Hepatocyte (in vitro differentiated cells): ENCODE measurements at places on chromosomes 7 and 10. TPM values are rescaled to one million over a fixed set of nuclear protein-coding genes. Genes with fewer than 3 reads are reported as not detected.
A peak's percentile ranks its signal among the peaks of the same experiment; 100 is the strongest.

NEUROG3 gene
- not detected in 2 replicates for total RNA-seq

CCDC3 gene
- total RNA-seq, result 10.5 and 13.6 TPM in 2 replicates

CLRN3 gene
- 49.0 and 52.8 TPM in 2 replicates for total RNA-seq

PRKCQ gene
- total RNA-seq, result 0.43 and 0.76 TPM in 2 replicates

LRRC17 gene
- total RNA-seq, result 40.8 and 50.8 TPM in 2 replicates

SFTPA2 gene
- 0.28 TPM in 1 of 2 replicates, not detected in the other for total RNA-seq

GRCh38 chr7:107816011-107816566 is 13.1 kb upstream of the SLC26A3 start:
- H3K27ac ChIP-seq, result peak overlapping the region; percentile 34
- DNase-seq, result no peak
- H3K4me1 ChIP-seq, result no peaks in the 10 kb centered on the region
- H3K27me3 ChIP-seq, result peaks cover 4% of the 10 kb centered on the region

GRCh38 chr7:13179011-13179582 is 491.7 kb downstream of the ARL4A start:
- DNase-seq, result no peak
- no peak overlapping the region for H3K4me3 ChIP-seq
- H3K27me3 ChIP-seq, result no peaks in the 10 kb centered on the region
- no peak overlapping the region for H3K27ac ChIP-seq
- H3K36me3 ChIP-seq, result no peaks in the 10 kb centered on the region

DNA sequence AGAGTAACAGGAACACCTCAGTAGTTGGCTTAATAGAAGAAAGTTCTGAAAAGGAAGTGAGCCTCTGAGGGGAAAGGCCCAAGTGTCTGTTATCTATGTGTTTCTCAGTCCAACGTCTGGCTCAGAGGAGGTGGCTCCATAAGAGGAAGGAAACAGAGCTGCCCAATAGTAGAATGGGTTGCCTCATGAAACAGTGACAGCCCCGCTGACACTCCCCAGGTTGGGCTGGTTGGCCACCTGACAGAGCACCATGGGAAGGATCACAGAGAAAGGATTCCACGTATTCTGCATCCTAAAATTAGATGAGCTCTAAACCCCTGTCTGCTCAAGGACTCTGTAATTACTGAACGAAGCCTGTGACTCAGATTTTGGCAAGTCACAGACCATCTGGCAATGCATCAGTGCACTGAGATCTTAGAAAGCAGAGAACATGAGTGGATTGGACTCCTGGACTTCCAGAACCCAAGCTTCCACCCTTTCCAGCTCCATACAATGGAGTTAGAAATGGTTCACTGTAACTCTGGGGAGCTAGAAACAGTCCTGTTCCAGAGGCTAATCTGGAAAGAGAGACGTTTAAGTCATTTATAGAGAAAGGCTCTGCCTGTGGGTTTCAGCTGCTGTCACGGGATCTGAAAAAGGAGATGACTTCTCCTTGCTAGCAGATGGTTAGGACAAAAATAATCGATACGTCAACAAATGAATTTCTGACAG is 2.9 kb downstream of the PKD2L1 start:
- DNase-seq, result no peak
- no peak overlapping the region for H3K27ac ChIP-seq
- H3K27me3 ChIP-seq, result peaks cover 25% of the 10 kb centered on the region
- no peak overlapping the region for H3K4me3 ChIP-seq
- no peaks in the 10 kb centered on the region for H3K4me1 ChIP-seq

DNA sequence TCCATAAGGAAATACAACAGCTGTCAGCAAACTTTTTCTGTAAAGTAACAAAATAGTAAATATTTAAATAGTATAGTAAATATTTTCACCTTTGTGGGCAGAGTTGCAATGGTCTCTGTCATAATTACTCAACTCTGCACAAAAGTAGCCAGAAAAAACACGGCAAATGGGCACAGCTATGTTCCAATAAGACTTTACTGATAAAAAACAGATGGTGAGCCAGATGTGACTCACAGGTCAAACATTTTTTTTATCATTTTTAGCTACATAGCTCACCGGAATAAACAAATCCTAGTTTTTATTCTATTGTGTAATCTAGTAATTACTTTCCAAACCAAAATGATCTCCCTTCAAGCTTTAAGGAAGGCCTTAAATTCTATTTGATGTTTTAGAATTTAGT is 55.3 kb downstream of the NCAPG2 start:
- H3K27ac ChIP-seq, result peak overlapping the region; percentile 56
- DNase-seq, result peak; percentile 55
- H3K4me3 ChIP-seq, result no peak overlapping the region
- no peaks in the 10 kb centered on the region for H3K36me3 ChIP-seq

- no peaks in the 10 kb centered on the region for H3K27me3 ChIP-seq
- no peak overlapping the region for H3K27ac ChIP-seq
- no peaks in the 10 kb centered on the region for H3K4me1 ChIP-seq
- no peaks in the 10 kb centered on the region for H3K36me3 ChIP-seq
- no peak for DNase-seq
- H3K4me3 ChIP-seq, result no peak overlapping the region
These were observed 5.9 kb upstream of the MAPK8 start for GRCh38 chr10:48300556-48300955.

- no peaks in the 10 kb centered on the region for H3K27me3 ChIP-seq
- H3K4me1 ChIP-seq, result no peaks in the 10 kb centered on the region
- H3K36me3 ChIP-seq, result no peaks in the 10 kb centered on the region
- H3K27ac ChIP-seq, result no peak overlapping the region
These were observed 36.7 kb downstream of the GNG11 start for GRCh38 chr7:93958216-93958615.

DNA sequence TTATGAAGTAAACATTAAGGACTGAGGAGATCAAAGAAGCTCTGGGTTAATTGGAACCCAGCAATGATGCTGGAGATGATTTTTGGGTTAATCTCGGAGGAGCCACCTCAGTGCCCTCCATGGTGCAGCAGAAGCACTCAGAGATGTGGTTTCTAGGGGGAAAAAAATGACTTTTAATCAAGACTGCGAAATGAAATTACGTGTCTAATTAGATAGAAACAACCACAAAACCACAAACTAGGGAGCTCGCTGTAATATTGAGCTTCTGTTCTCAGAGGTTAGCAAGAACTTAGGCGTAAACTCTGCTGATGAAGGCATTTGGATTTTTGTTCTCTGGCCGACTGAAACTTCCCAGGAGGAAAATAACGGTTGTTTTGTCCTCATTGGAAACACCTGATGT is 319.0 kb downstream of the GRID1 start:
- H3K27me3 ChIP-seq, result no peaks in the 10 kb centered on the region
- no peak overlapping the region for H3K4me3 ChIP-seq
- no peaks in the 10 kb centered on the region for H3K36me3 ChIP-seq
- DNase-seq, result no peak
- no peak overlapping the region for H3K27ac ChIP-seq

GRCh38 chr7:79011921-79012320 is 441.5 kb downstream of the MAGI2 start:
- H3K36me3 ChIP-seq, result no peaks in the 10 kb centered on the region
- no peak overlapping the region for H3K27ac ChIP-seq
- no peak for DNase-seq
- H3K4me3 ChIP-seq, result no peak overlapping the region
- H3K27me3 ChIP-seq, result no peaks in the 10 kb centered on the region
- H3K4me1 ChIP-seq, result no peaks in the 10 kb centered on the region

DNA sequence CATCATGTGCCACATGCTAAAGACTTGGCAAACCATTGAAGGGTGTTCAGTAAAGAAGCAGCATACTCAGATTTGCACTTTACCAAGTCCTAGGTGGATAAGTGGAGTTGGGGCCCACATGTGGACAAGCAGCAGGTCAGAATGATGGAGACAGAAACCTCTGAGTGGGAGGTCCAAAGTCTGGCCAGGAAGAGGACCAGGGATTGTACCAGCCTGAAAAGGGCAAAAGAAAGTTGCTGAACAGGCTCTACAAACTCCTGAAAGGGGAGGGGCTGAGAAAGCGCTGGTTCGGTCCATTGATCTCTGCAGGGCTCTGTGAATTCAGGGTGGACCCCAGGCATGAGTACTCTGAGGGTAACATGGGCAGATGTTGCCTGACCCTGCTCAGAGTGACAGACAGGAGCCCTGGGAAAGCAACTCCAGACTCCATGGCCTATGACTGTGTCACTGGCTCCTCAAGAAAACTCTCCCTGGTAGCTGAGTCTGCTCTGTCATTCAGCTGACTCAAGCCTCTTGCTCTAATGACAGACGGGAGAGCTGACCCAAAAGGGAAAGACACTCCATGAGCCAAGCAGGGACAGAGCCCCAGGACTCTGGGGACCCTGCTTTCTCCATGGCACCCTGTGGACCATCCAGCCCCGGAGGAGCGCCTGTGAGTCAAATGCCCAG is 68.5 kb downstream of the TBXAS1 start:
- H3K27me3 ChIP-seq, result no peaks in the 10 kb centered on the region
- no peaks in the 10 kb centered on the region for H3K4me1 ChIP-seq
- no peaks in the 10 kb centered on the region for H3K36me3 ChIP-seq
- no peak overlapping the region for H3K27ac ChIP-seq
- no peak overlapping the region for H3K4me3 ChIP-seq
- DNase-seq, result no peak

DNA sequence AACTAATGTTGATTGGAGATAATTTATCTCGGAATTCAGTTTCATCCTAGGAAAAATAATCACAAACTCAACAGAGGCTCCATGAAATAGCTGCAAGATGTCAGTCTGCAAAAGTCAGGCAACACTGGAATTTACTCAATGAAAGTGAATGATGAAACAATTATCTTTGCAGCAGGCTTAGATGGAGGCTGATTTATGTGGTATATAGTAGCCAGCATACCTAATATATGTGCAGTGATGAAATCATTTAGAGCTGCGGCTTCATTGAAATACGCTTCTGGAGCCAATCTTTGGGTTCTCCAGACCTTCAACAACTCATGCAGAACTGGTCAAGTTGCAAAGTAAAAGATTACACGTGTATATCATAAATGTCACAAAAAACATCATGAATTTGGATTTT is 113.3 kb downstream of the ITGA8 start:
- no peak overlapping the region for H3K27ac ChIP-seq
- H3K4me1 ChIP-seq, result no peaks in the 10 kb centered on the region
- H3K27me3 ChIP-seq, result no peaks in the 10 kb centered on the region
- no peak for DNase-seq
- no peak overlapping the region for H3K4me3 ChIP-seq

GRCh38 chr10:32582946-32583345 is 137.0 kb downstream of the CCDC7 start:
- H3K4me1 ChIP-seq, result no peaks in the 10 kb centered on the region
- H3K36me3 ChIP-seq, result no peaks in the 10 kb centered on the region
- DNase-seq, result no peak
- H3K4me3 ChIP-seq, result no peak overlapping the region

GRCh38 chr10:100886963-100887362 is 25.8 kb upstream of the SLF2 start:
- peak overlapping the region; percentile 76 for H3K27ac ChIP-seq
- no peak for DNase-seq
- H3K4me3 ChIP-seq, result no peak overlapping the region
- H3K27me3 ChIP-seq, result peaks cover 4% of the 10 kb centered on the region

DNA sequence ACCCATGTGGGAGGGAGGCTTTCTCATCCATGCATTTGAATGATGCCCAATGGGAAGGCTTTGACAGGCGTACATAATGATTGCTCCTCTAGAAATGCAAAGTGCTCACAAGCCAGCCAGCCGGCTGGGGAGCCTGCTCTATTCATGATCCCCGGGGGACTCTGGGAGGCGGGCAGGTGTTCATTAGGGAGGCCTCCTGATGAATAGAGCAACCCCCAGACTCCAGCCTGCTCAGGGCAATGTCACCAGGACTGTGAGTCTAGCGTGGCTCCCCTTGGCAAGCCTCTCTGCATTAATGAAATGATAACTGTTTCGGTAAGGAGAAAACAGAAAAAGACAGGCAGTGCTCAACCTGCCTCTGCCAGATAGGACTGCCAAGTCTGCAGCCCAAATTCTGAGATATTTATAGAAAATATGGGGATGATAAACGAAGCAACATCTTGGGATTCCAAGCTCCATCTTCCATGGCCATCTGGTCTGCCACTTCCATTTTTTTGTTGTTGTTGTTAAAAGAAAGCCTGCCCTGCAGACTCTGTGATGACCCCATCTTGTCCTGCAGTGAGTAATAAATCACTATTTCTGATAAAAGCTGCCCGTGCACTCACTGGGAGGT is 236.4 kb downstream of the PRPF18 start:
- H3K4me3 ChIP-seq, result no peak overlapping the region
- H3K27ac ChIP-seq, result no peak overlapping the region
- peaks cover 5% of the 10 kb centered on the region for H3K4me1 ChIP-seq
- peaks cover 7% of the 10 kb centered on the region for H3K27me3 ChIP-seq

DNA sequence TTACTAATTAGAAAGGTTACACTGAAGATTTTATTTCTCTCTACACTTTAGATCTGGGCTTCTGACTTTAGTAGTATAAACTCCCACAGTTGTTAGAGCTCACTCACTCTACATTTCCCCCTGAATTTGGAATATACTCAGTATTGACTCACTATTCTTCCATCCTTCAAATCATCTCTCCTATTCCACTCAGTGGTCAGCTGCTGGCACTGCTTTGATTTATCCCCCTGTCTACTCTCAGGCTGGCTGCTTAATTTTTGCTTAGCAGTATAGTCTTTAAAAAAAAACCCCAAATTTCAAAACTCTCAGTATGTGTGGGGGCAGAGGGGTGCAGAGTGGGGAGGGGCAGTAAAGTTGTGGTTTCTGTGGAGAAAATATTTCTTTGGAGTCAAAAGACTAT is 68.9 kb downstream of the CDK6 start:
- no peak for DNase-seq
- no peaks in the 10 kb centered on the region for H3K27me3 ChIP-seq
- H3K27ac ChIP-seq, result peak overlapping the region; percentile 86

DNA sequence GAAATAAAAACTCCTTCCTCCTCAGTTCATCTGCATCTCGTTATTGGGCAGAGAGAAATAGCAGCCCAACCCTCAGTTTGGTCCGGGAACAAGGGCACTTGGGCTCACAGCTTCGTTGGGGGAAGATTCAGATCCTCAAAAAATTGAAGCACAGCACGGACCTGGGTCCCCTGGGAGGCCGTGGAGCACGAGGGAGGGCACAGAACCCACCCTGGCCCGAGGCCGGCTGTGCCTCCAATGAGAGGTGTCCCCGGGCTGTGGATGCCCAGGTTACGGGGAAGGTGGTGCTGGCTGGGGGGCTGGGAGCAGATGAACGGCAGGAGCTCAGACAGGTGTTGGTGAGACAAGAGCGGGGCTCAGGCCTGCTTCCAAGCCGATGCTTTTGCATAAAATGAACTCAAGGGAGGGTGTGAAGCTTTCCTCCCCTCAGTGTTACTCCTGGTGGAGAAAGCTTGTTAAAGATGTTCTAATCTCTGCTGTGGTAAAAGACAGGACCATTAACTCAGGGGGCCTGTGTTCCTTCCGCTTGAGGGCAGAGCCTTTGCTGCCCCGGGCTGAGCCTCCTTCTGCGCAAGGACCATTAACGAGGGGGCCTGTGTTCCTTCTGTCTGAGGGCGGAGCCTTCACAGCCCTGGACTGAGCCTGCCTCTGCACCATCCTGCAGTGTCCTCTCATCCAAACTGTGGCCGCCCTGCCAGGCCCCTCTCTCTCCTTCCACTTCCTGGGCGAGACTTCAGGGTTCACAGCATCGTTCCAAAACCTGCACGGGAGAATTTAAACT is 302.2 kb downstream of the ADARB2 start:
- DNase-seq, result no peak
- H3K36me3 ChIP-seq, result no peaks in the 10 kb centered on the region
- H3K27me3 ChIP-seq, result no peaks in the 10 kb centered on the region
- H3K4me3 ChIP-seq, result no peak overlapping the region
